Cortex of kidney (tissue), 1 donor: ENCODE measurements at places on chromosomes 11 and 22.

DNA sequence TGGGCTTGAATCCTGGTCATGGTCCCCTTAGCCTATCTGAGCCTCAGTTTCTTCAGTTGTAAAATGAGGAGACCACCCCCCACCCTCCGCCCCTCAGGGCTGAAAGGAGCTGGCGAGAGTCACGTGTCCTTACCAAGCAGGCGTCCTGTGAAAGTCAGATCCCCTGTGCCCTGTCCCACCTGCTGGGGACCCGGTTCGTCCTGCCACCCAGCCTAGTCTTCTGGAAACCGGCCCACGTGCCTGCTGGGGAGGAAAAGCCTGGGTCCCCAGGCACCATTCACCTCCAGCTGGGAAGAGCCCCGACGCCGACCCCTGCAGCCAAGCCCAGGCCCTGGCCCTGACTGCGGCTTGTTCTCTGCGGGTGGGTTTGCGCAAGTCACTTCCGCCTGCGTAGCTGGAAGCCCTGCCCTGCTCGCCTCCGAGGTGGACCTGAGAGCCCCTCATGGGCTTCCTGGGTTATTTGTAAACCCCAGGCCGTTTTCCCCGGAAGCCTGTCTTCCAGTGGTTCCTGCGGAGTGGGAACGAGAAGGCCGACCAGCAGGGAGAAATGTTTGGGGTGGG, 679 bp upstream of the SSH3 start:
- DNase-seq = no peak

DNA sequence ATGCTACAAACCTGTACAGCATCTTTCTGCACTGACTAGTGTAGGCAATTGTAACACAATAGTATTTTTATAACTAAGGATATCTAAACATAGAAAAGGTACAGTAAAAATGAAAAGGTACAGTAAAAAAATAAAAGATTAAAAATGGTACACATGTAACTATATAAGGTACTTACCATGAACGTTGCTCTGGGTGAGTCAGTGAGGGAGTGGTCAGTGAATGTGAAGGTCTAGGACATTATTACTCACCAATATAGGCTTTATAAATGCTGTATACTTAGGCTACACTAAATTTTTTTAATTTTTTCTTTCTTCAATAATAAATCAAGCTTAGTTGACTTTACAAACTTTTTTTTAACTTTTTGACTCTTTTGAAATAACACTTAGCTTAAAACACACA, 59.9 kb downstream of the EIF3M start:
- no peak for DNase-seq

DNA sequence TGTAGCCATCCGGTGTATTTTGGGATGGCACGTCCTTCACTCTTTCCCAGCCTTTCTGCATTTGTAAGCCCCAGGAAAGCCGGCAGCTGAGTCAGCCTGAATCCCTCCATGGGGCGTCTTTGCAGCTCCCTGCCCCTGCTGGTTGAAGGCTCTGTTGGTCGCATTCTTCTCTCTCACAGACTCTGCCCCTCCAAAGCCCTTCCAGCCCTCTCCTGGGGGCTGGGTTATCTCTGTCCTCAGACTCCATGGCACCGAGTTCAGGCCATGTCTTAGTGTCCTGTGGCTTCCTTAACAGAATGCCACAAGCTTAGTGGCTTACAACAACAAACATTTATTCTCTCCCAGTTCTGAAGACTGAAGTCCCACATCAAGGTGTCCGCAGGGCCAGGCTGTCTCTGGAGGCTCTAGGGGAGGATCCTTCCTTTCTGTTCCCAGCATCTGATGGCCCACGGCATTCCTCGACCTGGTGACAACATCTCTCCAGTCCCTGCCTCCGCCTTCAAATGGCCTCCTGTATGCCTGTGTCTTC, 62.2 kb downstream of the BCR start:
- DNase-seq = no peak

DNA sequence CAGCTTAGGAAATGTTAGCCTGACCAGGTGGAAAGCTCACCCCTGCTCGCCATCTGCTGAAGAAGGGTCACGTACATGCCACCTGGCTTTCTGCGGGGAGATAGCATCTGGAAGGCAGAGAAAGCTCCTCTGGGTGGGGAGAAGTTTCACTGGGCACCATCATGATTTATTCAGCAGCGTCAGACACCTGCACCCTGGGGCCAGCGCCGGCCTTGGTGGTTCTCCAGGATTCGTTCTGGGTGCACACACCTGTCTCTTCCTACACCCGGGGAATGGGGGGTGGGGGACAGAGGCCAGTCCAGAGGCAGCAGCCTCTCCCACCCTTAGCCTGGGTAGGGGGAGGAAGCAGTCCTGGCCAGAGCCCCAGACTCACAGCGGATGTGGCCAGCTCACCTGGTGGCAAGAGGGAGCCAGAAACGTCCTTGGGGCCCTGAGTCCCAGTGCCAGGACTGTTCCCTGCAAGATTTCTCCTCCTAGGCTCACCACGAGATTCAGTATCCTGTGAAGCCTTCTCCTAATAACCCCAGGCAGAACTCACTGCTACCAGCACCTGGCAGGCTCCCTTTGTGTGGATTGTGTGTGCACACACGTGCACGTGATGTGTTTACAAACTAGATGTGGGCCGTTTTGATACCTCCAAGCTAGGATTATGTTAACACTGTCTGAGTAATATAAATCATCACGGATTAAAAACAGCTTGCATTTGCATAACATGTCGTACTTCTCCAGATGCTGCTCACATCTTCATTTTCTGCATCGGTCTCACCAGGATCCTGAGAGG, 17.3 kb upstream of the RASD2 start:
- DNase-seq = no peak

- no peak for DNase-seq
These were observed 8.9 kb downstream of the DUSP8 start for GRCh38 chr11:1563149-1563638.

DNA sequence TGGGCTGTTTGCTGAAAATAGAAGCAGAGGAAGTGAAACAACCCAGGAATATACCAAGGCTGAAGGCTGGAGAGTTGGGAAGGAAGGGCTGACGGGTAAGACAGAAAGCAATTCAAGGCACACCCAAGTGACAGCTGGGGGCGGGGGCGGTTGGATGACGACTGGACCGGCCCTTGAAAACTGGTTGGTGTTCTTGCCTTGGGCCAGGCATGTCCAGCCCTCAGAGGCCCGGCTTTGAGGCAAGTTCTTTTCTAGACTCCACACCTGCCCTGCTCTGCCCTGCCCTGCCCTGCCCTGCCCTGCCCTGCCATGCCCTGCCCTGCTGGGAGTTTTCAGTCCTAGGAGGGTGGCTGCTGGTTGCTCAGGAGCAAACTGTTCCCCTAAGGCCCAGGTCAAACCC, 34.2 kb upstream of the CACNG2 start:
- no peak for DNase-seq

DNA sequence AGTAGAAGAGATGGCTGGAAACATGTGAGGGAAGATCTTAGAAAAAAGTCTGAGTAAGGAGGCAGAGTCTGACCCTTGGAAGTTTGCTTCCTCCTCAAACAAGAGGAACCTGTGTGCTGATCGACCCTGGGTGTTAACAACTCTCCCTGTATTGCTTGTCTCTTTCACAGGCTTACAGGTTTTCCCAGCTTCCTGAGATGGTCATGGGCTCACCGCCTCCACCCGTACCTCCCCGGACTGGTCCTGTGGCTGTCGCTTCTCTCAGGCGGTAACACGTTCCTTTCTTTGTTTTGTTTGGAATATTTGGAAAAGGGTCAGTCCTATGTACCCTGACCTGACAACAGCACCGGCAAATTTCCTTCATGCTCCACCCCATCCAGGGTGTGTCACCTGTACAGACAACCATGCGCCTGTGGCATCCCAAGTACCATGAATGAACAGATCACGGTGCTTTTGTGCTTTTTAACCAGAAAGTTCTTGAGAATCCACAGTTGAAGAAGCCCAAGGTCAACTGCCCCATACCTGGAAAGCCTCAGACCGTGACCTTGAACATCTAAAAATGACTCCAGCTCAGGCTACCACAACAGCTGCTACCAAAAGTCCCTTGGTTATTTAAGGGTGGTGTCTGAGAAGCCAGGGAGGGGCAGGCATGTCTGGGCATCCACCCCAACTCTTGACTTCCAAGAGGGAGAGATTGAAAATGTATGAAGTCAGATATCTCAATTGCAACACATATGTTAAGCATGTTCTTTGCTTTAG, 44.6 kb downstream of the C11orf91 start:
- no peak for DNase-seq
